ENCODE measurements at places on chromosomes 16 and 17. TPM values are rescaled to one million over a fixed set of nuclear protein-coding genes. Genes with fewer than 3 reads are reported as not detected.

Gene WNT9B
- 0.48 TPM for polyA plus RNA-seq

Gene PRAC1
- 18.0 TPM for polyA plus RNA-seq

Gene HOXB13
- 1.5 TPM for polyA plus RNA-seq

Gene KRTAP17-1
- not detected for polyA plus RNA-seq

Gene TMC6
- polyA plus RNA-seq, result 23.4 TPM

Gene CYB5D1
- 12.5 TPM for polyA plus RNA-seq

Gene TBC1D3I
- not detected for polyA plus RNA-seq

Gene ATAD5
- 0.44 TPM for polyA plus RNA-seq

Gene GFAP
- polyA plus RNA-seq, result 1.4 TPM

Gene BICDL2
- polyA plus RNA-seq, result 8.3 TPM

Gene ZNF688
- polyA plus RNA-seq, result 15.6 TPM

Gene MYL4
- 0.53 TPM for polyA plus RNA-seq

Gene CTRB2
- polyA plus RNA-seq, result 2.6 TPM

Gene CALB2
- 1.6 TPM for polyA plus RNA-seq

Gene C16orf46
- polyA plus RNA-seq, result 2.4 TPM

Gene DECR2
- polyA plus RNA-seq, result 20.6 TPM

Gene SOX15
- 15.3 TPM for polyA plus RNA-seq

Gene MYH8
- polyA plus RNA-seq, result not detected

Gene PLA2G10
- polyA plus RNA-seq, result 1.4 TPM

Gene ATP2A3
- 28.1 TPM for polyA plus RNA-seq

Gene ABAT
- 12.3 TPM for polyA plus RNA-seq

Gene CCL13
- polyA plus RNA-seq, result 3.5 TPM

Gene WFIKKN2
- 0.32 TPM for polyA plus RNA-seq

Gene TBC1D3
- 0.06 TPM for polyA plus RNA-seq

Gene APOH
- 3.3 TPM for polyA plus RNA-seq

Gene CARD14
- 1.2 TPM for polyA plus RNA-seq

Gene NPIPA2
- 2.2 TPM for polyA plus RNA-seq

Gene TNFRSF13B
- polyA plus RNA-seq, result 0.10 TPM

Gene SOX8
- 2.7 TPM for polyA plus RNA-seq

Gene TLCD3B
- 0.22 TPM for polyA plus RNA-seq

Gene SLFN12
- 1.7 TPM for polyA plus RNA-seq
